ENCODE measurements at places on chromosomes 7 and 10. TPM values are rescaled to one million over a fixed set of nuclear protein-coding genes. Genes with fewer than 3 reads are reported as not detected.
A peak's percentile ranks its signal among the peaks of the same experiment; 100 is the strongest.

HABP2 gene
- 0.25 TPM for total RNA-seq

INA gene
- 266 TPM for total RNA-seq

OR2AE1 gene
- total RNA-seq = 0.70 TPM

- no peak for ATAC-seq
Measured at GRCh38 chr7:134209322-134210015, 82.3 kb downstream of the LRGUK start.

DNA sequence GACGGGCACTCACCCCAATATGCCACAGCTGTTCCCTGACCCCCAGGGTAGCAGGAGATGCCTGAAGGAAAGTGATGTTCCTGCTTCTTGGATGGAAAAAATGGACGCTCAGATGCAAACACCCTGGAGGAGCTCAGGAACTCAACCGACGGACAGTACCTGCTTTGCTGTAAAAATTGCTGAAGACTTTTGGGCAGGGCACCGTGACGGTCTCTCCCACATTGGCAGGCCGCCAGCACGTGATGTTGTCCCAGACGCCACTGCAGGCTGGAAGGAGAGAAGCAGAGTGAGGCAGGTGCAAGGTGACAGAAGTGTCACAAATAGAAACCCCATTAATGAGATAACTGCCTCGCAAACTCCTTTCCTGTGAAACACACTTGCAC lies 35.0 kb downstream of the VIPR2 start:
- no peak for ATAC-seq

DNA sequence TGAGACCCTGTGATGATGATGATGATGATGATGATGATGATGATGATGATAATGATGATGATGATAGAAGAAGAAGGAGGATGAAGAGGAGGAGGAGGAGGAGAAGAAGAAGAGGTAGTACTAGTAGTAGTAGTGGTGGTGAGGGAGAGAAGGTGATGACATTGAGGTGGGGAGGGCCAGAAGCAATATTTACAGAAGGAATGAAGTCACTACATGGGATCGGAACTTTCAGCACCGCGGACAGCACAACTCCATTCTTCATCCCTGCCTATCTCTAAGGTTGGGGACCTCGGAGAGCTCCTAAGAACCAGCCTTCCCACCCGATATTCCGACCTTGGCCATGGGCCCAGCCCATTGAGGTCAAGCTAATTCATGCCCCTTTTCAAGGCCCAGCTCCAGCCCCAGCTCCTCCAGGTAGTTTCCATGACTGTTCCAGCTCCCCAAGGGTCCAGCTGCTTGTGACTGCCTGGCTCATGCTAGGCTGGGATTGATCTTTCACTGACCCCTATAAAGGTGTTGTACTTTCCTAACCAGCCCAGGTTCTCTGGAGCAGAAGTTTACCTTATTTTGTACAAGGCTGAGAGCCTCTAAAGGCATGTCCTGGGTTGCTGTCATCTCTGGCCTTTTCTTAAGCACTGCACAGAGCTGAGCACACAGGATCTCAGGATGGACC lies 10.3 kb downstream of the CRHR2 start:
- peak; percentile 85 for ATAC-seq

GRCh38 chr10:79130846-79131245 lies 62.1 kb downstream of the ZMIZ1 start:
- ATAC-seq = no peak

GRCh38 chr7:17244786-17245185 lies 53.7 kb upstream of the AHR start:
- no peak for ATAC-seq

- ATAC-seq = peak; percentile 65
Measured at GRCh38 chr10:810351-810846, 120.9 kb upstream of the DIP2C start.

DNA sequence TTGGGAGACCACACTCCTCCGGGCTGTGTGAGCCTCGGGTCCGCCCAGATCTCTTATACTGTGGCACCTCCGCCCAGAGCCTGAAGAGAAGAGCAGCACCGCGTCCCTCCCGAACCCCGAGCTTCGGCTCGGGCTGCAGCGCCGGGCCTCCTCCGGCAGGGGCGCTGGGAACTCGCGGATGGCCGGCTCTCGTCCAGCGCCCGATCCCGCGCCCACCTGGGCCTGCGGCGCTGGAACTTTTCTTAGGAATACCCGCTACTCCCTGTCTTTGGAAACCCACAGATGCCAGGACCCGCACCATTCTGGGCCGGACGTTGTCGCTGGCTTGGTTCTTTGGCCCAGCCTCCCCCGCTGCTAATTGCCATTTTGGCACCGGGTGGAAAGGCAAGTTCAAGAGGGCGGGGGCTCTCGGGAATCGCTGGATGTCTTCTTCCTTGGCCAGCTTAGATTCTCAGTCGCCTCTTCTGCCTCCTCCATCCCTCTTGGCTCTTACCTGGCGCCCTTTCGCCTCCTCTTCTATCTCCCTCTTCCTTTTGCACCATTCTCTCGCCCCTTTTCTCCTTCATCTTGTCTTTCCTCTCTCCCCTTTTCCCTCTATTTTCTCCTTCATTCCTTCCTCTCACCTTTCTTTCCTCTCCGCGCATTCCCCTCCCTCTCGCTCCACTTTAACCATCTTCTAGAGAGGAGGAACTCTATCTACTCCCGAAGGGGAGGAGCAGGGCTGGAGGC lies 2.1 kb upstream of the SORCS3 start:
- peak; percentile 36 for ATAC-seq

All from motor neuron (in vitro differentiated cells).